NCI-H774 (cell line): ENCODE measurements at places on chromosomes 6 and 20.

- DNase-seq: no peak
Observed at GRCh38 chr6:32112431-32112980, 3.4 kb upstream of the TNXB start.

- DNase-seq: no peak
Observed at GRCh38 chr6:128327890-128328289, 192.5 kb downstream of the PTPRK start.

- DNase-seq: no peak
Observed at GRCh38 chr6:56062836-56063235, 184.5 kb downstream of the COL21A1 start.

- no peak for DNase-seq
Observed at GRCh38 chr6:159978291-159979135, 9.6 kb downstream of the IGF2R start.

- no peak for DNase-seq
Observed at GRCh38 chr20:63119121-63119962, 96.6 kb downstream of the YTHDF1 start.

- DNase-seq: no peak
Observed at GRCh38 chr6:17218023-17218748, 63.0 kb upstream of the RBM24 start.

- no peak for DNase-seq
Observed at GRCh38 chr6:5173810-5174209, 86.9 kb downstream of the LYRM4 start.

DNA sequence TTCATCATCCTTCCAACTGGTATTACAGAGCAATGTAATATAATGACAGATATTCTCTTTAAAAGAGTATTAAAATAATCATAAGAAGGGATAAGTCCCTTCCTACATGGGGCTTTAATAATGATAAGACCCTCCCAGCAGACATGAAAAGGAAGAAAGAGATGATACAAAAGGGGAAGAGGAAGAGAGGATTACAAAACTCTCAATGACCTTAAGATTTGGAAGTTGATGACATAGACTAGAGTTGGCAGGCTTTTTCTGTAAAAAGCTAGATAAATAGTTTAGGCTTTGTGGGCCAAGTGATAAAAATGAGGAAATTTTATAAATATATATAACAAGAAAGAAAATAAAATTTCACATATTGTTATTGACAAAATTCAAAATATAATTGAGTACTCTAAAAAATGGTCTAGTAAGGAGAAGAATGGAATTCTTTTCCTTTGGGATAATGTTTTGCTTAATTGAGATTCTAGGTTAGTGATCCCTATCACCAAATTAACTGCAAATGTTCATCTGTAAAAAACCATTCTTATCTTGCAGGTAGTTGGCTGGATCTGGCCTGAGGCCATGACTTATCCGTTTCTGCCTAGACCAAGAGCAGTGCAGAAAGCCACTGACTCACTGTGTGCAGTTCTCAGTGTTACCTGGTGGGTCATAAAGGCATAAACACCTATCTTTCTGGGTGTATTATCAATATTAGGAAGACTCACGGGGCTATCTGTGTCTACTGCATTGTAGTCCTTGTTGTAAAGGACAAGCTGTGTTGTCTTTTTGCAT is 11.0 kb downstream of the RIPOR2 start:
- no peak for DNase-seq

DNA sequence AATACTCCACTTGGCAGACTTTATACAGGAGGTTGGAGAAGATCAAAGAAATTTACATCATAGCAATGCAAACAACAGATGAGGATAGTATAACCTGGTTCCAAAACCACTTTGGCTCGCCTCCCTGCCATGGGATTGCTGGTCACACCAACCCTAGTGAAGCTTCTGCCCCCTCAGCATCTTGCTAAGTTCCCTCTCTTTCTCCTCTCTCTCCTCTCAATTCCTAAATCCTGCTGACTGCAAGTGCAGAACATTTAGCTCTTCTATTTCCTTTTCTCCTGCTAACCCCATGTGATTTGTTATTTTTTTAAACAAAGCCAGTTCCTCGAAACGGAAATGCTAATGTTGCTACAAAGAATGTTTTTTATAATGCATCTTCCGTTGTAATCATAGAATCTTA is 50.3 kb upstream of the LY86 start:
- DNase-seq: no peak

- no peak for DNase-seq
Observed at GRCh38 chr6:14757418-14757817, 488.5 kb upstream of the JARID2 start.

DNA sequence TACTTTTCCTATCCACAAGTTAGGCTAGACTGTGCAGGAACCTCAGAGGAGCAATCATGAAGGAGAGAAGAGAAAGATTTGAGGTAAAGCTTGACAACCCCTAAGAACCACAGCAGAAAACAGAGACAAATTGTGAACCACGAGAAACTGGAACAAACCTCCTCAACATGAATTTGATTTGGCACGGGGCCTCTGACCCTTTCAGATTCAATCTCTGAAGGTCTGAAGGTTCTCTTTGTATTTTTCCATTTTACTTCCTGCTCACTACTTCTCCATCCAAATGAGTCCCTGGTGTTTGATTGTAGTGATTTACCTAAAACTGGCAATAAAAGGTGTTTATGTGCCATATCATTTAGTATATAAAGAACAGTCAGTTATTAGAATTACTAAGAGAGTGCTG is 126.1 kb upstream of the STXBP5 start:
- no peak for DNase-seq

GRCh38 chr6:100347901-100348550 is 116.7 kb downstream of the SIM1 start:
- DNase-seq: no peak

DNA sequence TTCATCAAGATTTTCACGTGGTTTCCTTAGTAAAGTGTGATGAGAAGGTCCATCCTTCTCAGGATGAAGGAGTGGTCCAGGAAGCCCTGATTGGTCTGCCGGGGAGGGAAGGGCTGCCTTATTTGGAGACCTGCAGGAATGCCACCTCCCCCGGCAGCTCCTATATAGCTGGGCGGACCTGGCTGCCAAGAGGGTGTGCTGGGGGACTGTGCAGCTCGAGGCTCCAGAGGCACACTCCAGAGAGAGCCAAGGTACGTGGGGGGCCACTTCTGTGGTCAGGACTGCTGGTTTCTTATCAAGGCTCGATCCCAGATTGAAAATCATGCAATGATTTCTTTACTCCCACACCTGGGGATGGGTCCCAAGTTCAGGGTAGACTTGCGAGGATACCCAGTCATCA is at the start of gene PRND:
TSS of gene PRND (plus strand) at position 191 of the 400 bp plus-strand sequence. CDS start 2,643 bp downstream, outside the sequence.
- no peak for DNase-seq

- no peak for DNase-seq
Observed at GRCh38 chr6:106098383-106099234, 12.5 kb downstream of the PRDM1 start.

GRCh38 chr6:15682965-15683822 is 20.4 kb upstream of the DTNBP1 start:
- DNase-seq: no peak

GRCh38 chr6:44537306-44538049 is 150.0 kb downstream of the CDC5L start:
- peak; percentile 76 for DNase-seq

DNA sequence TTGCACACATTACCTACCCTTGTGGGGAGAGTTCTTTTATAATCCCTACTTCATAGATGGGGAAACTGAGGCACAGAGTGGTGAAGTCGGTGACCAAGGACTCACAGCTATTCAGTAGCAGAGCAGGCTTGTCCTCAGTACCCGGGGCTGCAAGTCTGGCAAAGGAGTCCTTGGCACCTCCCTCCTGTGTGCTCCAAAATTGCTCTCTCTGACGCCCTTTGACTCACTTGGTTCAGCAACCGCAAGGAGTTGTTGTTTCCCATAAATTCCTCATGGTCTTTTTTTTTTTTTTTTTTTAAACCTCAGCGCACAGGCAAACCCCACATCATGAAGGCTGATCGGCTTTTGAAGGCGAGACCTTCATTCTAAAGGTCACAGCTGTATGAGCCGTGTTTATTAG is 143.2 kb downstream of the CEBPB start:
- DNase-seq: no peak

DNA sequence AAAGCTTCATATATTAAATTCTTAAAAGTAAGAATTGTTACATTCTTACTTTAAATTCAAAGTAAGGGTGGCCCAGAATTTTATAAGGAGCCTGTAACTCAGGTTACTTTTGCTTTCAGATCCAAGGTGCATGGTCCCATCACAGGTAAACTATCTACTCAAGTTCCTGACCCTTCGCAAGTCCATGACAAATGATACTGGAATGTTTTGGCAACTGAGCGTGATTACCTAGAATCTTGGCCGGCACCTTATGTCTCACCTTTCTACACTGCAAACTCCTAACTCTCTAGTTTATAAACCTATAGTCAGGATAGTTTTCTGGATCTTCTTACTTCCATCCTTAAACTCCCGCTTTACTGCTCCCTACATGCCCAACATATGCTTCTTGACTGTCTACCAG is 67.9 kb upstream of the HMGN3 start:
- DNase-seq: no peak

GRCh38 chr6:23630726-23631635 is 495.0 kb upstream of the NRSN1 start:
- DNase-seq: no peak
